Stimulated activated CD8-positive, alpha-beta memory T cell treated with anti-CD3 and anti-CD28 coated beads, Interleukin-12 subunit alpha, Interleukin-12 subunit beta, amount 100 ng/mL, for 1 hour (primary cell): ENCODE measurements at places on chromosomes 16 and 17.

DNA sequence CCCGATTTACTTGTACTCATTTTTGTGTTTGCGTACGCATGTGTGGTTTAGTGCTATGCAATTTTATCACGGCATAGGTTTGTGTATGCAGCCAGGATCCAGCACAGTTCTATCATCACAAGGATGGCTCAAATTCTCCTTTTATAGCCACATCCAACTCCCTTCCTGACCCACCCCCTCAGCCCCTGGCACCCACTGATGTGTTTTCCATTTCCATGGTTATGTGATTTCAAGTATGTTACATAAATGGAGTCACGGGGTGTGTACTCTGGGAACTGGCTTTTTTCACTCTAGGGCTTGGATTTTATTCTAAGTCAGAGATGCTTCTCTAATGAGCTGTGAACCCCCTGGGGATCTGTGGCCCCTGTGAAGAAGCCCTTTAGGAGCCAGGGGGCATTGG, 16.8 kb downstream of the IL4R start:
- no peak for DNase-seq

DNA sequence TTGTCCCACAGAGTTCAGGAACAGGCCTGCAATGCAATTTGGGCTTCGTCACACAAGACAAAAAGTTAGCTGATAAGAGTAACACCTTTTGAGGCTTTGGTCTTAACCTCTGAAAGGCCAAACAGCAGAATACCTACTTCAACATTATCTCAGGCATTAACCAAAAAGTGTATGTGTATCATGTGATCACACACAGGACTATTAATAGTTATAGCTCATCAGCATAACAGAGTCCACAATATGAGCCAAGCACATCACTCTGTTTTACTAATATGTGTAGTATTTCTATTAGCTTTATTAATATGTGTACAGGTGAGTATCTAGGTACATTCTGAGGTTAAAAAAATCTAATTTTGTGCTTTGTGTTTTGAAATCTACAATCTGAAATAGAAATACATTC, 30.8 kb downstream of the MYO1D start:
- no peak for DNase-seq

GRCh38 chr16:54937671-54938211, 7.1 kb downstream of the IRX5 start:
- no peak for DNase-seq

DNA sequence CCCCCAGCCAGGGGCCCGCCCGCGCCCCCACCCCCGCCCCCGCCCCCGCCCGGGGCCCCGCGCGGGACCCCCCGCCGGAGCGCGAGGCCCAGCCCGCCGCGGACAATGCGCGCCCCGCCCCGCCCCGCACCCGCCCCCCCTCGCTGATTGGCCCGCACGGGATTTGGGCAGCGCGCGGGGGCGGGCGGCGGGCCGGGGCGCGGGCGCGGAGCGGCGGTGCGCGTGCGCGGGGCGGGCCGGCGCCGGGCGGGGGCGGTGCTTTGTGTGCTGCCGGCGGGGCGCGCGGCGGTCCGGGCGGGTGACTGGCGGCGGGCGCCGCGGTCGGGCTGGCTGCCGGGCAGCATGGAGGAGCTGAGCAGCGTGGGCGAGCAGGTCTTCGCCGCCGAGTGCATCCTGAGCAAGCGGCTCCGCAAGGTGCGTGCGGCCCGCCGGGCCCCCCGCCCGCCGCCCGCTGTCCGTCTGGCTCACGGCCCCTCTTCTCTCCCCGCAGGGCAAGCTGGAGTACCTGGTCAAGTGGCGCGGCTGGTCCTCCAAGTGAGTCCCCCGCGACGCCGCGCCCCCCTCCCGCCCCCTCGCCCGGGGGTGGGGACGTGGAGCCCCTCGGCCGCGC, at the start of gene CBX2:
CBX2 (plus strand) TSS at position 255 of the 610 bp plus-strand sequence; CDS start at position 343, 88 bp downstream.
- peak; percentile 66 for DNase-seq

DNA sequence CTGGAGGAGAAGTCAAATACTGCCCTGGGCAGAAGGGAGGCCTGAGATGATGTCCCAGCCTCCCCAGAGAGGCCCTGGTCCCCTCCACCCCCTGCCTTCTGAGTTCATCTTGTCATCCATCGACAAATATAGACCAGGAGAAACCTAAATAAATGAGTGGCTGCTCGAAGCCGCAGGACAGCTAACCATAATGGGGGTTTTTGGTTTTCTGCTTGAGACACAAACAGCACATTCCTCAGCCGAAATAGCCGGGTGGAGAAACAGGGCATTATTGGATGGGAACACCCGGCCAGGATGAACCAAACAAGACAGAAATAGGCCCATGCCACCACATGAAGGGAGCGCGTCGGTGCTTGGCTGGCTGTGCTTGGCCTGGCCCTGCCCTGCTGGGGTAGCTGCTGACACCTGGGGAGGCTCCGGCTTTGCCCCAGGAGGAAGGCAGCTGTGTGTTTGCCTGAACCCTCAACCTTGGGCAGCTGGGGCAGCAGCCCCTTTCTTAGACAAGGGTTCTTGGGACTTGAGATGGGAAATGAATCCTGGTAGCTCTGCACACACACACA, 188.1 kb downstream of the IRX5 start:
- no peak for DNase-seq

GRCh38 chr17:70771804-70772386, 602.6 kb downstream of the KCNJ2 start:
- DNase-seq, result no peak

- DNase-seq, result no peak
Observed at GRCh38 chr17:57505841-57506773, 239.0 kb downstream of the CCDC182 start.

GRCh38 chr17:60077672-60078519, 825 bp downstream of the HEATR6 start:
- DNase-seq, result no peak

- DNase-seq, result no peak
Observed at GRCh38 chr17:17109256-17109655, 67.0 kb downstream of the MPRIP start.

DNA sequence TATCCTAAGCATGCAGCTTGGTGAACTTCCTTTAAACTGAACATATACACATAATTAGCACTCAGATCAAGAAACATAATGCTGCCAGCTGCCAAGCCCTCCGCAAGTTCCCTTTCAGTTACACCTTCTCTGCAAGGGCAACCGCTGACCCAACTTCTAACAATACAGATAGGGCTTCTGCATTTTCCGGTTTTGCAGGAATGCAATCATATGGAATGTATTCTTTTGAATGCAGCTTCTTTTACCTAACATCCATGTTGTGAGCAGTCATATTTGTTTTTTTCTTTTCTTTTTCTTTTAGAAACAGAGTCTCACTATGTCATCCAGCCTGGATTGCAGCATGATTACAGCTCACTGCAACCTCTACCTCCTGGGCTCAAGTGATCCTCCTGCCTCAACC, 110.7 kb downstream of the GSG1L start:
- no peak for DNase-seq

DNA sequence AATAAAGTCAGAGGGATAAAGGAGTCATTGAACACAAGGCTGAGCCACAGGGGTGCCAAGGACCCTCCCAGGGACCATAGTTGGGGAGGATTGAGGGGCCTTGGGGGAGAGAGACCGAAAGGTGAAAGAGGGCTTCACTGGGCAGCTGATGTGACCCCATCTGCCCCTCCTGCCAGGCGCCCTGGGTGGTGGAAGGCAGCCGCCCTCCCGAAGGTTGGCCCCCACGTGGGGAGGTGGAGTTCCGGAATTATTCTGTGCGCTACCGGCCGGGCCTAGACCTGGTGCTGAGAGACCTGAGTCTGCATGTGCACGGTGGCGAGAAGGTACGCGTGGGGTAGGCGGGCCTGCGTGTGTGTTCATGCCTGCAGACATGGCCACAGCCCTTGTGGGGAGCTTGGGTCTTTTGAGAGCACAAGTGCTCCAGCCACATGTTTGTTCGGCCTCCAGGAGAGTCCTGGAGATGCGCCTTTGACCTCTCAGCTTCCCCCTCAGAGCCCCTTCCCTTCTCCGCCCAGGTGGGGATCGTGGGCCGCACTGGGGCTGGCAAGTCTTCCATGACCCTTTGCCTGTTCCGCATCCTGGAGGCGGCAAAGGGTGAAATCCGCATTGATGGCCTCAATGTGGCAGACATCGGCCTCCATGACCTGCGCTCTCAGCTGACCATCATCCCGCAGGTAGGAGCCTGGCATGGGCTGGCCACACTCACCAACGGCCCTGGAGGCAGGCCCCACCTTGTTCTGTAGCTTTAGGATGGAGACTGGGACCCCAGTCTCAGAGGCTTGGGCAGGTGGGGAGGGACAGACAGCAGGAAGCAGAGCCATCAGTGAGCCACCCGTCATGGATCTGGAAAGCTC, 24.1 kb downstream of the ANKRD40 start:
- no peak for DNase-seq

DNA sequence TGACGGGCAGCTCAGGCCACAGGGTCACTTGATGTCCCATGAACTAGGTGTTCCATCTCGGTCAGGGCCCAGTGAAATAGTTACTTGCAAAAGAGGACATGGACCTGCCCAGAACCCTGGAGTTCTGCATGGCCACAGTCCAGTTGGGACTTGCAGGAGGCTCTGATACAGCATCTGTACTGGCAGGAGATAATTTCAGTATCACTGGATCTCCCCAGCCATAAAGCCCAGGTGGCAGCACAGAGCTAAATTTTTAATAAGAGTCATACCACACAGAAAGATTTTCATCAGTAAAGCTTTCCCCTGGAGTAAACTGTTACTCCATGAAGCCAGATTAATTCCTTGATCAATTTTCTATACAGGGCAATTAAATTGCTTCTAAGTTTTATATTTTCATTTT, 18.0 kb upstream of the SLC16A5 start:
- DNase-seq, result no peak

DNA sequence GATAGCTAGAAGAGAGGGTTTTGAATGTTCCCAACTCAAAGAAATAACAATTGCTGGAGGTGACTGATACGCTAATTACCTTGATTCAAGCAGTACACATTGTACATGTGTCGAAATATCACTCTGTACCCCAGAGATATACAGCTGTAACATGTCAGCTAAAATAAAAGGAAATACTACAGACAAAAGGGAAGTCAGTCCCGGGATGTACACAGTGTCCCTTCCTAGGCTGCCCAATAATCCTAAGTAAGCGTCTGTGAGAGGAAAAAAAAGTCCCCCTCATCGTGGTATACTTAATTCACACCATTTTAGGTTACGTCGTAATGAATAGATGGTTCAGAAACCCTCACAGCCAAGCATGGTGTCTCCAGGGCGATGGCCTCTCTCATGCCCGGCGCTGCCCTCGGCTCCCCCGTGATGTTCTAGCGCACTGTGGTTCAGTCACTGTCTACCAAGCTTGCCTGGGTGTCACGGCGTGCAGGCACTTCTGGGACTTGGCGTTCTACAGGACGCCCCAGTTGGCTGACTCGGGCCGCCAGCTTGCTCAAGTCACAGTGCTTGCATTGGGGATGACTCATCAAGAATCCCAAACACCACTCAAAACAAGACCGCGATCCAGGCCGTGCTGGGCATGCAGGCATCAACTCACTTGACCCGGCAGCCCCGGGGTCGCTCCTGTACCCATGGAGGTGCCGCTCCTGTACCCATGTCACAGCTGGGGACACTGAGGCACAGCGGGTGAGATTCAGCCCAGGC, 27.6 kb downstream of the CCDC40 start:
- no peak for DNase-seq

- peak; percentile 17 for DNase-seq
Observed at GRCh38 chr16:23148513-23149266, 562 bp downstream of the USP31 start.

- DNase-seq, result no peak
Observed at GRCh38 chr17:7552621-7553051, 3.8 kb downstream of the TNFSF12 start.

DNA sequence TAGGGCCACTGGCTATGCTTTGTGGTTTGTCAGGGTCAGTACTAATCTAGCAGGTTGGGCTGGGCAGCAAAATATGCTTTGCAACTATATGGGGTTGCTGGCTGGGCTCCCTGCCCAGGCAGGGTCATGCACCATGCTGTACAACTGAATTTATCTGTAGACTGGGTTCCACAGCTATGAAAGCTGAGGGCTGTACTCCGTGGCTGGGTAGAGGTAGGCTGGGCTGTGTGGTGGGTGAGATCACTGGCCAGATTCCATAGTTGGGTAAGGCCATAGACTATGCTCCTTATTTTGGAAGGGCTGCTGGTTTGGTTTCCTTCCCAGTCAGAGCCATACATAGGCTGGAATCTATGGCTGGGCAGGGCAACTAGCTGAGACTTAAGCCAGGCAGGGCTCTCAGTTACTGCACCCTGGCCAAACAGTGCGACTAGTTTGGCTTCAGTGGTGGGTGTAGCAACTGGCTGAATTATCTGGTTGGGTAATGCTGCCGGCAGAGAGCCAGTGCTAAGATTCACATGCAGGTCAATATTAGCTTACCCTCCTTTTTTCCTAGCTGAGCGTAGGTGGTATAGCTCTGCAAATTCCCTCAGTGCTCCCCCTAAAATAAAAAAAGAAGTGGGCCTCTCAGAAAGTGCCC, 769.1 kb upstream of the CDH8 start:
- no peak for DNase-seq

- DNase-seq, result no peak
Observed at GRCh38 chr16:82033683-82034300, 1.3 kb upstream of the HSD17B2 start.

GRCh38 chr17:21816592-21817567, 124.6 kb downstream of the KCNJ18 start:
- DNase-seq, result no peak

- no peak for DNase-seq
Observed at GRCh38 chr17:59853168-59853918, 39.4 kb downstream of the TUBD1 start.

GRCh38 chr16:66918803-66919568, at the start of gene CDH16:
Gene CDH16 (minus strand): TSS chr16:66918885. CDS start chr16:66918065, 820 bp downstream.
- DNase-seq, result no peak

- DNase-seq, result no peak
Observed at GRCh38 chr16:85401370-85401916, 211.7 kb upstream of the GSE1 start.

DNA sequence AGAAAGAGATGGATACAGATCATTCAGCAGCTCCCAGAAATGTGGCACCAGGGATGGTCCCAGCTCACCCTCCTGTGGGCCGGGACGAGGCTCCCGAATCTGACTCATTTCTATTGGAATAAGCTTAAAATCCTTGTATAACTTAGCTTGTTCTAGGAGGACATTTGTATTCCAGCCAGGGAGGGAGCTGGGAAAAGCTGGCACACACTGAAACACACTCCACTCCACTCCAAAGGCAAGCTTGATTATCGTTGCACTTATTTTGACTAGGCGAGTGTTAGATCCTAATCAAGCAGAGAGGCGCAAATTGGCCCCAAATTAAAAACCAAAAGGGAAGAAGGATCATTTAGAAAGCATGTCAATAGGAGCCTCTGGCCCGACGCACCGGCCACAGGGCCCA, 339.5 kb downstream of the HS3ST4 start:
- DNase-seq, result no peak

GRCh38 chr16:55324285-55325079, 479 bp downstream of the IRX6 start:
- no peak for DNase-seq
